ENCODE measurements at places on chromosomes 6 and 20.

GRCh38 chr6:72894091-72894490, 272.2 kb downstream of the KCNQ5 start:
- no peak for DNase-seq

DNA sequence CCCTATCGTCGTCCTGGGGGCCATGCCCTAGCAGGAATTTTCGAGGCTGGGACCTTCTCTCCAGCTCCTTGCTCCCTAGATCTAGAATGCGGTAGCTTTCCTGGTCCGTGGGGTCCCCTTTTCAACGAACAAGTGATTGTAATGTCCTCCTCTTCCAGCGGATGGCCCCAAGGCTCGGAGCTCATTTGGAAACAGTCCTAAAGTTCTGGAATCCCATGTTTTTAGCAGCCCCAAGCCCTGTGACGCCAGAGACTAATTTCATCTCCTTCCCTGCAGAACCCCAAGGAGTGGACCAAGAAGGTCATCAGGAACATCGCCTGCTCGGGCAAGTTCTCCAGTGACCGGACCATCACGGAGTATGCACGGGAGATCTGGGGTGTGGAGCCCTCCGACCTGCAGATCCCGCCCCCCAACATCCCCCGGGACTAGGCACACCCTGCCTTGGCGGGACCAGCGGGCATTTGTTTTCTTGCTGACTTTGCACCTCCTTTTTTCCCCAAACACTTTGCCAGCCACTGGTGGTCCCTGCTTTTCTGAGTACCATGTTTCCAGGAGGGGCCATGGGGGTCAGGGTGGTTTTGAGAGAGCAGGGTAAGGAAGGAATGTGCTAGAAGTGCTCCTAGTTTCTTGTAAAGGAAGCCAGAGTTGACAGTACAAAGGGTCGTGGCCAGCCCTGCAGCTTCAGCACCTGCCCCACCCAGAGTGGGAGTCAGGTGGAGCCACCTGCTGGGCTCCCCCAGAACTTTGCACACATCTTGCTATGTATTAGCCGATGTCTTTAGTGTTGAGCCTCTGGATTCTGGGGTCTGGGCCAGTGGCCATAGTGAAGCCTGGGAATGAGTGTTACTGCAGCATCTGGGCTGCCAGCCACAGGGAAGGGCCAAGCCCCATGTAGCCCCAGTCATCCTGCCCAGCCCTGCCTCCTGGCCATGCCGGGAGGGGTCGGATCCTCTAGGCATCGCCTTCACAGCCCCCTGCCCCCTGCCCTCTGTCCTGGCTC, 48.5 kb downstream of the PYGB start:
- DNase-seq, result no peak

DNA sequence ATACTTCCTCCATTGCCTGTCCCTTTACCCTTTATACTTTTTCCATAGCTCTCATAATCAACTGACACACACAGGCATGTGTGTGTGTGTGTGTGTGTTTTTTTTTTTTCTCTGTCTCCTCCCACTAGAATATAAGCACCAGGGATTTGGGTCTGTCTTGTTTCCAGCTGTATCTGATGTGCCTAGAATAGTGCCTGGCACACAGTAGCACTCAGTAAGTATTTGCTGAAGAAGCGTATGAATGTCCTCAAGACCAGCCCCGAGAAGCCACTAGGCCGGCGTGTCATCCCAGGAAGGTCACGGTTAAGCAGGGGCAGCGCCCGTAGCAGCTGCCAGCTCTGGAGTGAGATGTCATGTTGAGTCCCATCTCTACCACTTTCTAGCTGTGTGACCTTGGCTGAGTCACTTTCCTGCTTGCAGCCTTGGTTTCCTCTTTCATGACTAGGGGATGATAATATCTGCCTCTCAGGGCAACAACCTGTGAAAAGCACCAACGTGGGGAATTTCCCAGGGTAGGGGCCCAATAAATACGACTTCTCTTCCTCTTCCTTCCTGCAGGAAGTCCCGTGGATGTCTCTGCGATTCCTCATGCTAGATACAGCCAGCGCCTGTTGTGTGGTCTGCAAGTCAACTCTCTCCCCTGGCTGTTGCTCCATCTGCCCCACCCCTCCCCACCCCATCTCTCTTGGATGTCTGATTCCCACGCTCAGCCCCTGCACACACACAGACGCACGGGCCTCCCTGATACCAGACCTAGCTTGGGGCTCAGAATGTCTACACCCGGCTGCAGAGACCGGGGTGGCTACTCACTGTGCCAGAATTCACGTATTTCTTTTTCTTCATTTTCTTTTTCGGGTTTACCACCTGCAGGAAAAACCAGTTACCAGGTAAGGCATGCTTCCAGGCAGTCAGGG, 58.1 kb downstream of the RAB44 start:
- no peak for DNase-seq

GRCh38 chr20:11729806-11730205, 187.9 kb upstream of the BTBD3 start:
- no peak for DNase-seq

DNA sequence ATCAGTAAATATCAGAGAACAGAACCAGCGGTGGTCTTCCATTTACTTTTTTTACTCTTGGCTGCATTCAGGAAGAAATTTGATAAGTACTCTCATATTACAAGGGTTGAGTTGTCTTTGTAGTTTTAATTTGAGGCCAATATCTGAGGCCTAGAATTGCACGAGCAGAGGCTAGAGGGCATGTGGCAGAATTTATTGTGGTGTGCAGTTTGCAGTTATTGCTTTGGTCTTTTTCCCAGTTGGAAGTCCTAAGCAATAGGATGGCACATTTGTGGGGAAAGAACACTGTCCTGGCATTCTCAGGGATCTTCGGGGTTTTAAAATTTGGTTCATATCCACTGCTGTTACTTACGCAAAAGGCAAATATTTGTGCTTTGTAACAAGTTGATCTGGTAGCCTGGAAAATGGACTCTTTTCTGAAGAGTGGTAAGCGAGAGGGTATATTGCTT, 66.0 kb downstream of the CTNNBL1 start:
- no peak for DNase-seq

- no peak for DNase-seq
Measured at GRCh38 chr6:168030218-168030746, 32.8 kb downstream of the KIF25 start.

DNA sequence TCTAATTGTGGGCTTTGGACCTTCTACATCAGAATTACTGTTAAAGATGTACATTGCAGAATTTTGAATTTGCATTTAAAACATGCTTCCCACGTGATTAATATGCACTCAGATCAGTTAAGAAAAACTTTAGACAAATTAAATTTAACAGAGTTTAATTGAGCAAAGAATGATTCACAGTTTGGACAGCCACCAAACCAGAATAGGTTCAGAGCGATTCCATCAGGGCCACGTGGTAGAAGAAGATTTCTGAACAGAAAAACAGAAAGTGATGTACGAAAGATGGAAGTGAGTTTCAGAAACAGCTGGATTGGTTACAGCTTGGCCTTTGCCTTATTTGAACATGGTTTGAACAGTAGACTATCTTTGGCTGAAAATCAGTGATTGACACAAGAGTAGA, 704.2 kb upstream of the MAP3K7 start:
- no peak for DNase-seq

GRCh38 chr6:19836799-19837510, at the start of gene ID4:
Gene ID4 (plus strand): TSS chr6:19837370. CDS start chr6:19837755, 385 bp downstream.
- DNase-seq, result peak; percentile 45

DNA sequence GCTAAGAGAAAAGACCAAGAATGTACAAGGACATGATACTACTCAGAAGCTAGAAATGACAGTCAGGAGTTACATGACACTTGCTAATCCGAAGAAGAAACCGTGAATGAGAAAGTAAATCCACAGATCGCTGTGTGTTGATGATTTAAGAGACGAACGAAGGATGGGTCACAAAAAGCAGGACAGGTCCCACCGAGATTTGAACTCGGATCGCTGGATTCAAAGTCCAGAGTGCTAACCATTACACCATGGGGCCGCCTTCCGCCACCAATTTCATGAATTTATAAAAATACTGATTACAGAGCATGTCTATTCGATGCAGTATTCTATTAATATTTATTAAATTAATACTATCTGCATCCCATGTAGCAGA, 54.0 kb upstream of the BTN3A2 start:
- DNase-seq, result no peak

- no peak for DNase-seq
Measured at GRCh38 chr6:170128346-170128745, 162.5 kb downstream of the DLL1 start.

- no peak for DNase-seq
Measured at GRCh38 chr6:110628330-110628729, 151.9 kb upstream of the SLC22A16 start.

- no peak for DNase-seq
Measured at GRCh38 chr6:52500238-52501129, 76.4 kb downstream of the TRAM2 start.

DNA sequence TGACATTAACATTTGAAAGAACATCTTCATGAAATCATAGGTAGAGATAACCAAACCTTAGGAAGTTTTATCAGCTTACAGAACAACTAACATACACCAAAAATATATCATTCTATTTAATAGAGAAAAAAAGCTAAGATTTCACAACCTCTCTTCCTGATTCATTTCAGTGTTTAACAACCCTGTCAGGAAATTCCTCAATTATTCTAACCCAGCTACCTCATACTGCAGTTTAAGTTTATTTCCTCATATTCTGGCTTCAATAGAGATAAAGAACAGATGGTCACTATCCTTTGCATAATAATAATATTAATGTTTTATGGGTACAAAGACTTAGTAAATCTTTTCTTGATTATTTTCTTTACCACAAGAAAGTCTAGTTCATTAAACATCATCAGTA, 112.9 kb upstream of the HSF2 start:
- DNase-seq, result no peak

- DNase-seq, result no peak
Measured at GRCh38 chr6:39942903-39943580, 8.8 kb upstream of the MOCS1 start.

- DNase-seq, result no peak
Measured at GRCh38 chr20:59708326-59708725, 104.0 kb downstream of the PHACTR3 start.

DNA sequence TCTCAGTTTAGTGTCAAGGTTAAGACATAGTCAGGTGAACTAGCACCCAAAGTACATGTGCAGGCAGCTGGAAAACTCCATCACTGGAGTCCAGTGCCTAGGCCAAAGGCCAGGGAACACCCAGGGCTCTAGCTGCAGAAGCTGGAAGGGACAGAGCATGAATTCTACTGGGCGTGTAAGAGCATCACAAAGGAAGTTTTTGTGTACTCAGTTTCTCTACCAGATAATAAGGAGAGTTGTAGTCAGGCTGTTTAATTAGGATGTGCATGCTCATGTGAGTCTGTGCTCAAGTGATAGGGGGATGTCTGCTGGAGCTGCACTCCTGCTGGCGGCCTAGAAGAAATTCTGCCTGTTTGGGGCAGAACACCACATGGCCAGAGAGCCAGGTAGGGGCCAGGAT, 8.1 kb downstream of the L3MBTL1 start:
- no peak for DNase-seq

DNA sequence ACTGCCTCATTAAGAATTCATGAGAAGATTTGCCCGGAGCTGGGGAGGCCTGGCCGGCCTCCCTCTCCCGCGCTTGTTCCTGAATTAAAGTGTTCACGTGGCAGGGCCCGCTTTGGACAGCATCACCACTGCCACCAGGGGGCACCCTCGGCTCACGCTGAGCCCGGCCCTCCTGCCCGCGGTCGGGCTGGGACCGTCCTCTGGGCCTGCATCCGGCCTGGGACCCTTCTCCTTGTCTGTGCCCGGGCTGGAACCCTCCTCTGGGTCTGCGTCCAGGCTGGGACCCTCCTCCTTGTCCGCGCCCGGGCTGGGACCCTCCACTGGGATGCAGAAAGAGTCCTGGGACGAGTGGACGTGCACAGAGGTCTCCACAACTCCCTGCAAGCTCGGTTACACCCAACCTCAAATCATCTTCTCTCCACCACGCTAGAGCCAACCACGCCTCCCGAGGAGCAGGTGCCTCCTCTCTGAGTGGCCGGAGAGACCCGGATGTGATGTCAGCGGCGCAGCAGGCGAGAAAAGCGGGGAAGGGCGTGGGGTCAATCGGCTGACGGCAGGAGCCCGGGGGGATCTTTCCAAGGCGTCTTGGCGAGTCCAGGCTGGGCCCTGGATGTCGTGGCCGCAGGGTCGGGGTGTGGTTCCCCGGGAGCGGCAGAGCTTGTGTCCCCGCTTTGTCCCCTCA, 50.9 kb upstream of the DACT2 start:
- DNase-seq, result peak; percentile 71

- no peak for DNase-seq
Measured at GRCh38 chr6:78530208-78530607, 337.1 kb upstream of the IRAK1BP1 start.

DNA sequence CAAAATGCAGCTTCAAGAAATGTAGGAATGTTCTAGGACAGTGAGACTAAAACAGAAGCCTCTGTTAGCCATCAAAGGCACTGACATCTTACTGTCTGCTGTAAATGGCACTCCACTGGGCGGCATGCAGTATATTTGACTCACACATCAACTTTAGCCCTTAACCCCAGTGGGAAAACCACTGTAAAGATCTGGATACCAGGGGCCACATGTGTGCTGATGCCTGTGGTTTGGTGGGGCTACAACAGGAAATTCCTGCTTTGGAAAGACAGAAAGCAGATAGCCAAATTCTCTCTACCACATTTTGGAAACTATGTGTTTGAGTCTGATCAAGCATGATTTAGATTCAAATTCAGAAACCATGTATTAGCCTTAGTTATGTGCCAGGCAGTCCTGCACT, 4.3 kb downstream of the PFDN4 start:
- no peak for DNase-seq

- no peak for DNase-seq
Measured at GRCh38 chr20:38828514-38829295, 23.2 kb downstream of the PPP1R16B start.

DNA sequence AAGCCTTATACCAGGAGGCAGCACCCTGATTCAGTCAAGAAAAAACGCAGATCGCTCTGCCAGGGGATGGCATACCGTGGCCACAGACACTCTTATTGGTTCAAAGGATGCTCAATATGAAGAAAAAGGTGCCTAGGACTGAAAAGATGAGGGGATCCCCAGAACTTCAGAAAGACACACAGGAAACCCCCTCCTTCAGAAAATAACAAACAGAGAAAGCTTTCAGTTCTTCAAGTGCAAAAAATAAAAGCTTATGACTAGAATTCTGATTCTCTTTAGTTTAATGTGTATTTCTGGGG, 17.7 kb upstream of the MYB start:
- DNase-seq, result no peak
